KG1 (cell line): ENCODE measurements at places on chromosomes 12 and 14.

DNA sequence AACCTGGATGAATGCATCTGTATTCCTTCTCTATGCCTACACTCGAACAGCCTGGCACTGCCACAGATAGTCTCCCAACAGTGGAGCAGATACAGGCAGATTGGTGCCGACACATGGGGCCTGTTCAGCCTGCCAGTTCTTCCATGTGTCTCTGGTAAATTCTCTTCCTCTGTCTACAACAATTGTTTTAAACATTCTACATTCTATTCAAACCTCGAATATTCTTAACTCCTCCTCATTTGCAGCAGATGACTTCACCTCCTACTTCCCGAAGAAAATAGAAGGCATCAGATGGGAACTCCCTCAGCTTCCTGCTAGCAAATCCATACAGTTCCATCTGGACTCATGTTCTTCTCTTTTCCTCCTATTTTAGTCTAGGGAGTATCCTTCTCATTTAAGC, 43.1 kb upstream of the OTOGL start:
- no peak for DNase-seq

DNA sequence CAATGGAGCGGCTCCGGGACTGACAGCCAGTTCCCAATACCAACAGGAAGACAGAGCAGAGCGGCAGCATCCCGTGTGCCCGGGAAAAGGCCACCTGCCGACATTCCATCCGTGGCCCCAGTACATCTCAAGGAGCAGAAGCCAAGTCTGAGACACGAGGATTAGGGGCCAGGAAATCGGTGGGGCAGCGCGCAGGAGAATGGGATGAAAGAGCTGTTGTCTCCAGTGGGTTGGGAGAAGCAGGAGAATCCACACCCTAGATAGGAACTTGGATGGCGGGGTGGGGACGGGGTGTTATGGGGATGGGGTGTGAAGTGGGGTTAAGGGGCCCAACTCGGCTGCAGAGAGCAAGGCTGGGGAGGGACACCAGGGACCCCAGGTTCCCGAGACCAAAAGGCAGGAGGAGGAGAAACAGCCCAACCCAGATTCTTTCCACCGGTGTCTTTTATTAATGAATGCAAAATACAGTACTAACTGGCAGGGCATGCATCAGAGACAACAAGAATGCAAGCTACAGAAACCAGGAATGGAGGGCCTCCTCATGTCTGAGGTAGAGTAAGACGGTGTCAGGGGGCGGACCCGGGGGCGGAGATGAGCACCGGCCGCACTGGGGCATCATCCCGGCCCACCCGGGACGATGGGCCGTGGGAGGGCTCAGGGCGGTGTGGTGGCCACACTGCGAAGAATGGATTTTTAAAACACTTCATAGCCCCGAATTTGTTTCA, 50.3 kb downstream of the BEGAIN start:
- DNase-seq, result no peak

GRCh38 chr14:103713304-103714062, 1.8 kb downstream of the XRCC3 start:
- no peak for DNase-seq

DNA sequence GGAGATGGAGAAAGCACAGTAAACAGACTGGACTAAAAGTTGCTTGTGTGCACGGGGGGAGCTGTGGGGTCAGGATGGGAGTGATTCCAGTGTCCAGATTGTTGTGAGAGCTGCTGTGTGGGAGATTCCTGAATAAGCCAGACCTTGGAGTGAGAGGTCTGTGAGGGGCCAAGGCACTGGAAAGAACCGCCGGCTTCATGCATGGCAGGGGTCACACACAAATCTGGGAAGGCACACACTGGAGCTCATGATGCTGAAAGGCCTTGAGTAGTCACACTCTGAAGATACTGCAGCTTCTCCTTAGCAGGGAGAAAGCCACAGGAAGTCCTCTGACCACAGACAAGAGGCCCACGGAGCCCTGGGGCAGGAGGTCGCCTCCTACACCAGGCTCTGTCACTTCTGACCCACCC, 23.1 kb downstream of the ADCY6 start:
- peak; percentile 71 for DNase-seq

- DNase-seq, result no peak
These were observed 10.9 kb upstream of the NGB start for GRCh38 chr14:77281852-77282410.

- no peak for DNase-seq
These were observed 630.4 kb downstream of the DIO2 start for GRCh38 chr14:79580906-79581305.

GRCh38 chr12:570921-571794, 92.1 kb downstream of the NINJ2 start:
- no peak for DNase-seq

DNA sequence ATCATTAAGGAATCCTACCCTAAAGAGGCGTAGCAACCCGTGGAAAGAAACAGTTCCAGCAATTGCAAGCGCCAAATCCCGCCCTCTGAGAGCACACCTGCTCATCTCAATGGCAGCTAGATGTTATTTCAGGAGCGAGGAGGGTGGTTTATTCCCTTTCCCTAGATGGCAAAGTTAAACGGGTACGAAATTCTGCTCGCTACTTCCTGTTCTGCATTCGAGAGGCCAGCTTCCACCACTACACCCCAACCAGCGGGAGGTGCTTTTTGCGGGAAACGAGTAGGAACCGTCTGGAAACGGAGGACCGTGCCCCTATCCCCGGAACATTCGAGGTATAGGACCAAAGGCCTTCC, 536 bp downstream of the VPS29 start:
- no peak for DNase-seq

DNA sequence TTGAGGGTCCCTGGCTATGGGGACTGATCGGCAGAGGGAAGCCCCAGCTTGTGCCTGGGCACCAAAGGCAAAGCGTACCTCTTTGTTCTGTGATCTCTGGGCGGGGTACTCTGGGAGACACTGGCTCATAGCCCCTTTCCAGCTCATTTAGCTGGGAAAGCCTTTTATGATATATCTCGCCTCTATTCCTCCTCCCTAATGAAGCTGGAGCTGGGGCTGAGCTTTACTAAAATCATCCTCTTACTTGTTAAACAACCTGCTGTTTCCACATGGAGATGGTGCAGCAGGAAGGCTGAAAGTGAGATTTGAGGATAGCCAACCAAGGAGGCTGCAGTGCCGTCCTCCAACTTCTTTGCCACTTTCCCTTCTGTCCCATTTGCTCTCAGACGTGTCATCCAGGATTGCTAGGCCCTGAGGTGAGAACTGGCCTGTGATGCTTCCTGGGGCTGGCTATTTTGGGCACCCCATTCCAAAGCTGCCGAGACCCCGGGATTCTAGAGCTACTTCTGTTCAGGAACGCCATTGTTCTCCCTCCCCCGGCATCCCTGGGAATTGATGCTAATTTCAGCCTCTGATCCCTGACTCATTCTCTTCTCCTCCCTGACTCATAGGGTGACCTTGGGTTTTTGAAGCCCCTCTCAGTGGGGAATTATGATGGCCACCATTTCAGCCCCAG, 16.0 kb downstream of the PDE1B start:
- no peak for DNase-seq

DNA sequence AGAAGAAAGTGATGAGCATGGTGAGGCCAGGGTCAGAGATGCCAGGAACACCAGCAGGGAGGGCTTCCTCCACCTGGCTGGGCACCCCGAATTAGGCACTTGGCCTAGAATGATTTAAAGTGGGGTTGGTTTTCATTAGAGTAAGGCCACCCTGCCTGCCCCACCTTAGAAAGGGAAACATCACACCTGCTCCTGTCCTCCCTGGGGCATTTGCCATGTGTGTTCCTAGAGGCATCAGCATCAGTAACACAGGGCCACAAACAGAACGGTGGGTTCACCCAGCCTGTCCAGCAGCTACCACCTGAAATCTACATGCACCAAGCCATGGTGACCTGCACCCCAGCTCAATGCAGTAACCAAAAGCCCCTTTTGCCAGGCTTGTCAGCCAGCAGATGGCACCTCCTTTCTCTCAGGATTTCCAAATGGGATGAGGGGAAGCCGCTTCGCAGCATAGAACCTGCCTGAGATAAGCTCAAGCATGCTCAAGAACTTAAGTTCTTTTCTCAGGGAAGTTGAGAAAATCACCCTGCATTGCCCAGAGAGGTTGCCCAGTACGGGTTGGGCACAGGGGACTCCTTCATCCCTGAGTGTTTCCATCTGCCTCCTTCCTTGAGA, 338.8 kb downstream of the DPF3 start:
- DNase-seq, result no peak

- DNase-seq, result no peak
These were observed 65.5 kb upstream of the RFX4 start for GRCh38 chr12:106517314-106517713.

DNA sequence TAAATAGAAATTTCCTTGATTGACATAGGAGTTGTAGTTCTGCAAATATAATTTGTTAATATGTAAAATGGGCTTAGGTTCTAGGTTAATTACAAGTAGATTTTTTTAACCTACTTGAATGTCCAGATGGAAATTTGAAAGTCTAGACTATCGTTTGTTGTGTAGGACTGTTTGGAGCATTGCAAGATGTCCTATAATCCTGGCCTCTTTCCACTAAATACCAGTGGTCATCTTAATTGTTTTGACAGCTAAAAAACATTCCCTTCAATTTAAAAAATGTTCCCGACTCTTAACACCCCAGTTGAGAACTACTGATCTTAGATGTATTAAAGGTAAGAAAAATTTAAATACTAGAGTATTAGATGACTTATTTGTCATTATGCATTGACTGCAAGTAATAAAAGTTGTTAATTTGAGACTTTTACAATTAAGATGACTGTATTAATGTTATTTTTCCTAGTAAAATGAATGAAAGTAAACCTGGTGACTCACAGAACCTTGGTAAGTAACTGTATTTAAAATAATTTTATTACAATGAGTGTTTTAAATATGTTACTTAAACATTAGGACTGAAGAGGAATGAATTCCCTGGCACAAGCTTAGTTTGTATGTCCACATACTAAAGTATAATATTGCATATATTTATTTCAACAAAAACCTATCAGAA, 21.8 kb downstream of the G2E3 start:
- no peak for DNase-seq

- DNase-seq, result no peak
These were observed 19.3 kb upstream of the MDM2 start for GRCh38 chr12:68788554-68789143.

DNA sequence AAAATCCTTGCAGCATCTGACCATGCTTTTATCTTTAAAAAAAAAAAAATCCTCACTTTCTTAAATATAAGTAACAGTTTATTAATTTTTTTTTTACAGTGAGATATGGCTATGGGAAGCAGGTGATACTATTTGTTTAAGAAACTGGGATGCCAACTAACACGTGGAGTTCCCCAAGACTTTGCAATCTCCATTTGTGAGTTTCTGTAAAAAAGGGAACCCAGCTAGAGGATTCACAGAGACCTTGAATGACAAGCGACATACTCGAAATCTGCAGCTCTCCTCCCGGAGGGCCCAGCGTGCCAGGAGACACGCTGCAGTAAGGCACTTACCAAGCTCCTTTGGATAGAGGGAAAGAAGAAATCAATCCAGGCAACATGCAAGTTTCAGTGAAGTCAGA, 30.1 kb downstream of the SLC15A4 start:
- no peak for DNase-seq

- DNase-seq, result no peak
These were observed 21.5 kb downstream of the PAX9 start for GRCh38 chr14:36683083-36683724.

GRCh38 chr12:31574803-31575575, 15.9 kb downstream of the DENND5B start:
- no peak for DNase-seq

DNA sequence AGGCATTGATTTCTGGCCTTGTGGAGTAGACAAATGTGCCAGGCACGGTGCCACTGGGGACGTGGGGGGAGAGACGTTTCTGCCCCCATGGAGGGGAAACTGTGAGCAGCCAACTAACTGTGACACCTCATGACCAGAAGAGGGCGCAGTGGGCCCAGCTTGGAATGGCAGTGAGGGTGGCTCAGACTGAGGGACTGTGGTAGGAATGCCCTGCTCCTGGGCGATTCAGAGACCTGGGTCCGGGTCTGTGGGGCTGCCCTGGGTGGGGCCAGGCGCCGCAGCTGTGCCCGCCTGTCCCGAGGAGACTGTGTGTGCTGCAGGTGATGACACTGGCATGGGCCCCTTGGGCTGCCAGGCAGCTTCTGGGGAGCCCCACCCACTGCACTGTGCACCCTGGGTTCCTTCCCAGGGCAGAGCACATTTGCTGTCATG, 60.6 kb downstream of the SLC25A47 start:
- peak; percentile 17 for DNase-seq

DNA sequence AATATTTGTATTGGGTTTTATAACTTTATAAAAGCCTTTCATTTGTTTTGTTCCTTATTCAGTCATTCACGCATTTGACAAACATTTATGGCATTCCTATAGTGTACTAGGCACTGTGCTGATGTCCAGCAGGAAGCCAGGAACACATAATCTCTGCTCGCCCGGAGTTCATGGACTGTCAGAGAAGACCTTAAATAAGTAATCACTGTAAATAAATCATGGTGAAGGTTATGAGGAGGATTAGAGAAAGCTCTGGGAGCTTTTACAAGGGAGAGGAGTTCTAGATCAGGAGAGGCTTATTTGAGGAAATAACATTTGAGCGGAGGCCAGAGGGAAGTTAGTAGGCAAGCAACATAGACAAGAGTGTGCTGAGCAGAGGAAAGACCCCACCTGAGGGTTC, 1.4 kb upstream of the RDH11 start:
- DNase-seq, result no peak

- DNase-seq, result peak; percentile 63
These were observed 82.4 kb upstream of the RESF1 start for GRCh38 chr12:31876568-31877424.

DNA sequence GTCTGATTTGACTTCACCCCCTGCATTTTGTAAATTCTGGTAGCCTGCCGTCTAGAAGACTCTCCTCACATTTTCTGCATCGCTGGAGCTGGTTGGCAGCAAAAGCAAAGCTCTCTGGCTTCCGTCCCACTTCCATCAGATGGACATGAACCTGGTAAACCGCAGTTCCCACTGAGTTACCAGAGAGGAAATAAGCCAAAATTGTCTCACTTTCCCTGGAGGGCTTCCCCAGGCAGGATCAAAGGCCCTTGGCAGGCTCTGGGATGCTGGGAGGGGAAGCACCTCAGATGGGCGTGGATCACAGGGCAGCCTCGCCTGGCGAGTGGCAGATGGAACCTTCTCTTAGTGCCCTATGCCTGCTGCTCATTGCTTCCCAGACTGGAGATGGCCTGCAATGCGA, 243.5 kb downstream of the TMEM132C start:
- DNase-seq, result no peak

- no peak for DNase-seq
These were observed 381 bp downstream of the YY1 start for GRCh38 chr14:100239211-100239839.

GRCh38 chr14:101950100-101950499, 14.3 kb upstream of the DYNC1H1 start:
- no peak for DNase-seq

DNA sequence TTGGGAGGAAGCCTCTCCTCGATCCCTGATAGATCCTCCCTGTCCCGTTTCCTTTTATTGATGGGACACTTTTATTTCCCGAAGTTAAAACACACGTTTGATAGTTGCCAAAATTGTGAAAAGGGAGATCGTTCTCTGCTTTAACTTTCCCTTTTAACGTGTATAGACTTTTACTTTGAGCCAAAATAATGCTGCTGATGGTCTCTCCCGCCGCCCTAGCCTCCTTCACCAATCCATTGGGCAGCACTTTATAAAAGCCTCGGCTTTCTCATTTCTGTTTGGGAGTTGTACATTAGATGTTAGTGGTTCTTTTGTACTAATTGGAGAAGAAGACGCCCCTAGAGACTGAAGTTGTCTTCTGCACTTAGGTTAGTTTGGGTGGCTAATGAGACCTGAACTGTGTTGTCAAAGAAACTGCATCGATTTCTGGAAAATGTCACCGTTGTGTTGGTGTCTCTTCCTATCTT, 1.4 kb downstream of the TMTC2 start:
- no peak for DNase-seq
